ENCODE measurements at places on chromosomes 3 and 15.

DNA sequence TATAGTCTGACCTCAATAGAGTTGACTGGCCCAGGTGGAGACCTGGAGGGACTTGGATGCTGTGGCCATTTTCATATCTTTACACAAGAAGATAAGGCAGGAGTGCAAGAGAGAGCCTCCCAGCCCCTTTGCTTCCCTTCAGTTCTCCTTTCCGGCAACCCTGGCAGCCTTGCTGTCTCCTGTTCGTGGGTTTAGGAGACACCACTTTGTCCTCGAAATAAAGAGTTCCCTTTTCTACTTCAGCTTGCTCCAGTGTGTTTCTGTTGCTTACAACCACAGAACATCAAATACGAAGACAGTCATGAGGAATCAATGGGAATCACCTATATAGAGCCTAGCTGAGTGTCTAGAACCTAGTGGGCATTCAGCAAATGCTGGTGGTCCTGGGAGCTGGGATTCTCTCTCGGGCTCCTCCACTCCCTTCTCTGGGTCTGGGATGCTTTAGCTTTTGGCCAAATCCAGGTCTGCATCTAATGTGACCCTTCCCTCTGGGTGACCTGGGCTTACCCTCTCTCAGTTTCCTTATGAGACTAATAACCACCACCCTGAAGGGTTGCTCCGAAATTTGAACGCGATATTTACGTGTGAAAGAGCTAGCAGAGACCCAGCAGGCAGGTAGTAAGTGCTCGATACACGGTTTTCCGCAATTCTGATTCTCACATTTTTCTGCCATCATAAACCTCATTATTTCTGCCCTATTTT lies 44.5 kb downstream of the PCSK6 start:
- no peak for DNase-seq

DNA sequence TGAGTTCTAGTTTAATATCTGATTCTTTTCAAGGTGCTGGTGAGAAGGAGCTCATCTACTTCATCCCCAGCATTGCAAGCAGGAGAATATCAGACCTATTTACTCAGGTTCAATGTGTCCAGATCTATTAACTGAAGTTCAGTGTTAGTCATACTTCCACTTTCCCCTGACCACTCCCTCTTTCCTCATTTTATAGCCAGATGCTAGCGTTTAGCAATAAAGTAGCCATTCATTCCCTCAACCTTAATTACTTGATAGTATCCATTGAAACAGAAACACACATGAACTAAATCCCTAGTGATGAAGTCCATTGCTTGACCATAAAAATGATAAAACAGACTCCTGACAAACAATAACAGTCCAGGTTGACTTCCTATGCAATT lies 60.0 kb downstream of the RPL22L1 start:
- no peak for DNase-seq

DNA sequence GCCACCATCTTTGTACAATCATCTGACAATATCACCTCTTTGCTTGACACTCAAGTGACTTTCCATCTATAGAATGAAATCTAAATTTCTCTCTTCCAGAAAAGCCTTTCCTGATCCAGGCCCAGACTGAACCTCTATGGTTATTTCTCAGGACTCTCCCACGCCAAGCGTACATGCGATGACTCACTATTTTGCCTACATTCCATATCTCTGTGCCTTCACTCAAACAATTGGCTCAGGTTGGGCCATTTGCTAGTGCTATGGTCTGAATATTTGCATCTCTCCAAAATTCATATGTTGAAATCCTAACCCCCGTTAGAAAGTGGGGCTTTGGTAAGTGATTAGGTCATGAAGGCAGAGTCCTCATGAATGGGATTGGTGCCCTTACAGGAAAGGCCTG lies 43.9 kb downstream of the ST3GAL6 start:
- no peak for DNase-seq

- no peak for DNase-seq
Observed at GRCh38 chr15:49154359-49154758, 1.0 kb downstream of the COPS2 start.

GRCh38 chr3:179797192-179797591 lies 144.4 kb downstream of the USP13 start:
- DNase-seq, result no peak

DNA sequence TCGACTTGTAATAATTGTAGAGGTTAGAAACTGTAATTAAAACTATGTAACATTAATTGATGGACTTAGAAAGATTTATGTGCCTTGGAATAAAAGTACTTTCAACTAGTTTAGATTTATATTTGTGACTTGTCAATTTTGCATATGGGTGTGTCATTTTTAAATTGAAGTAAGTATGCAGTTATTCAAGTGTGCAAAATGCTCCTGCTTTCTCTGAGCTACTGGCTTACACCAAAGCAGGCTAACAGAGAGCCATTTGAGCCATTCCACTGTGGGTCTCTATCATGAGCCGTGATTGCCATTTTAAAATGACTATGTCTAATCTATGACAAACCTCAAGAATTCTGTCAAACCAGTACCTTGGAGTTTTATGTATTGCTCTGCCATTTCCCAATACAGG lies 345.0 kb upstream of the MDFIC2 start:
- DNase-seq, result no peak

- no peak for DNase-seq
Observed at GRCh38 chr3:26614006-26614685, 8.4 kb upstream of the LRRC3B start.

DNA sequence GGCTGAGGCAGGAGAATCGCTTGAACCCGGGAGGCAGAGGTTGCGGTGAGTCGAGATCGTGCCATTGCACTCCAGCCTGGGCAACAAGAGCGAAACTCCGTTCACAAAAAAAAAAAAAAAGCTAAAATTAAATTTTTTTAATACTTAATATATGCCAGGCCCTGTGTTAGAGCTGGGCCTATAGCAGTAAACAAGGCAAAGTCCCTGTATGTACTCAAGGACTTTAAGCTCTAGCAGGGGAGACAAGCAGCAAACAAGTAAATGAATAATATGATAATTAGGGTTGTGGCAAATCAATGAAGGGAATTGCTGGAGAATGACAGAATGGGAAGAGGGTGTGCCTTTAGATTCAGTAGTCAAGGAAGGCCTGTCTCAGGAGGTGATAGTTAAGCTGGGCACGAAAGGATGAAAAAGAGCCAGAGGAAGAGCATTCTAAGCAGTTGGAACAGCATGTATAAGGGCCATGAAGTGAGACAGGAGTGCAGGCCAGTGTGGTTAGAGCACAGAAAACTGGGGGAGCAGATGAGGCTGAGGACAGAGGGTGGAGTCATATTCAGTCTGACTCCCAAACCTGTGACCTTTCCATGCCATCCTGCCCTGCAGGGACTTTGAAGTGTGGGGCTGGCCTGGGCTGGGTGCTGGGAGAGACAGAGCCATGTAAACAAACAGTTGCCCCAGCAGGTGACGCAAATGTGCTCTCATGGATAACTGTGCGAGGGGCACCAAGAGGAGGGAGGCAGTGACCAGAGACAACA lies 6.6 kb upstream of the RAF1 start:
- no peak for DNase-seq

DNA sequence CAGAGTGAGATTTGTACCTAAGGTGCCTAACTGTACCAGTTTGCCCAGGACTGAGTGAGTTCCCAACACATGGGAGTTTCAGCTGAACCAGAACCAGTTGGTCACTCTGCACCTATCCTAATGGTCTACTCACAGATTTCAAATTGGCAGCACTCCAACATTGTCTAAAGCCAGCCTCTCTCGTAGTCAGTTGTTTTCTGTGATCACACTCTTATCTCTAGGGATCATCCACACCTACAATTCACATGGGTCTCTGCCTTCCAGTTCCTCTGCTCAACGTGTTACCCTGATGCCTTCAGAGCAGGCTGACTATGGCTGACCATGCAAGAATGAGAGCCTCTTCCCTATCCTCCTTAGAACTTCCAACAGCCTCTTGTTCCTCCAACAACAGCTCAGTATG lies 624.8 kb downstream of the NTRK3 start:
- DNase-seq, result no peak

GRCh38 chr3:115187149-115187757 lies 40.2 kb upstream of the ZBTB20 start:
- DNase-seq, result peak; percentile 12

- DNase-seq, result no peak
Observed at GRCh38 chr3:48960841-48961413, 29.1 kb upstream of the P4HTM start.

DNA sequence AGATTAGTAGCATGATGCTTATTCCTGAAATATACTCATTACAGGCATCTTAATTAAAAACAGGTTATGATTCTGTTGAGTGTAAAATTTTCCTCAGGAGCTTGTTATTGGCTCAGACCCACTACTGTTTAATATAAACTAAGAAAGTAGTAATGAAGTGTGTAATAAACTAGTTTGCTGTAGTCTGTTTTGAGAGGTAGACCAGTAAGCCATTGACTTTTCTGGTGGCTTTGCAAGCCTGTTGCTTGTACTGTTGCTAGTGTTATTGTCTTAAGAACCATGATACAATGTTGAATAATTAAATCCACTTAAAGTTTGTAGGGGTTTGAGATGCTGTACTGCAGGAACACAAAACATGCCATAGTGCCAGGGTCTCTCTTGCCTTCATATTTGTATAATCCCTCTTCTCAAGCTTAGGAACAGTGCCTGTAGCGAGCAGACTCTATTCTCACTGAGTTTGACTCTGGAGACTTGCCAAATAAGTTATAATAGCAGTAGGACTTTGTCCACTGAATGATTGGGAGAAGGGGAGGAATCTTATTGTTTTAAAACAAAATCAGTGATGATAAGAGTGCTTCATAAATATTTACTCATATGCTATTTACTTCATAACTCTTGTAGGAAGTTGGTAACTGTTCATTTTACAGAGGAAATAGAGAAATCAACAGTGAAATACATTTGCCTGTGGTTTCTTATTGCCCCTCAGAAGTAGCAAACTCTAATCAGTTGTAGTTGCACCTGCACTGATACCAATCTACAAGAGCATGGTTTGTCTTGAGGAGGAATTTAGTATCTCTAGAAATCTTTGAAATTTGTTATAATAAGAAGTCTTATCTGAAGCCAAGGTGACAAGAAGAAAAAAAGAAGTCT lies 13.4 kb downstream of the TCF12 start:
- DNase-seq, result no peak

DNA sequence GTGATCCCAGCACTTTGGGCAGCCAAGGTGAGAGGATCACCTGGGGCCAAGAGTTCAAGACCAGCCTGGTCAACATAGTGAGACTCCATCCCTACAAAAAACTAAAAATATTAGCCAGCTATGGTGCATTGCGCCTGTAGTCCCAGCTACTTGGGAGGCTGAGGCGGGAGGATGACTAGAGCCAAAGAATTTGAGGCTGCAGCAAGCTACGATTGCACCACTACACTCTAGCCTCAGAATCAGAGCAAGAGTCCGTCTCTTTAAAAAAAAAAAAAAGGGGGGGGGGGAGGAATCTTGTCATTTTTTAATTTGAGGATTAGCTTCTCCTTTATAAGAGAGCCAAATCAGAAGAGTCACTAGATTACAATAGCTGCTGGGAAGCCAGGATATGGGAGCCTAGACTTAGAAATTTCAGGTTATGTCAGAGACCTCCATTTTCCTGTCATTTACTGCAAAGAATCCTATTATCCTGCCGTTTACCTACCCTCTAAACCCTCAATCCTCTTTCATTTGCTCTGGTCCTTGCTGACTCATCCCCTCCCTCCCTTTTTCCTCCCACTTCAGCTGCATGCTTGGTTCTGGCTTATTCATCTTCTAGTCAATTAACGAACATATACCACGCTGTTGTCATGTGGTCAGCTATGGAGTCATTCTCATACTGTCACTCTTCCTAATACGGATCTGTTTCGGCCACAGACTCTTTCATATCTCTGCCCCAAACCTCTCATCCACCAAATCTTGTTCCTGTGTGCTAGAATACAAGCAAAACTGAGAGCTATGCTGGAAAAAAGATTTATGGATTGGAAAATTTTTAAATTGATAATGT lies 83.8 kb upstream of the PPIB start:
- DNase-seq, result peak; percentile 69

- no peak for DNase-seq
Observed at GRCh38 chr15:66952756-66953522, 112.5 kb upstream of the SMAD3 start.

Data from GM06990 (cell line).